Stimulated activated CD8-positive, alpha-beta memory T cell treated with anti-CD3 and anti-CD28 coated beads, Interleukin-7, amount 100 ng/mL, for 24 hours (primary cell): ENCODE measurements at places on chromosomes 3 and 15.

DNA sequence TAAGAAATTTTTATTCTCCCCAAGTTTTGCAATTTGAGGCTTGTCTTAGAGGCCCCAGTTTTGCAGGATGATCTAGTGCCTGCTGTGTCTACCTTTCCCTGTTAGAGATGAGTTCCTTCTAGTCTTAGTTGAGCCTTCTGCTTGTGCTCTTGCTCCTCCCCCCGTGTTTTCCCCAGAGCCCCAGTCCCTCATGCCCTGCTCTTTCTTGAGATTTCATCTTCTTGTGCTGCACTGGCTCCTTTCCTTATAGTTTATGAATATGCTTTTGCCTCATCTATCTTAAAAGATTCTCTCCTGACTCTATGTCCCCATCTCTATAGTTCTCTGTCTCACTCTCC, 4.7 kb downstream of the GAP43 start:
- DNase-seq, result no peak

- DNase-seq, result no peak
These were observed 6.3 kb upstream of the RAMAC start for GRCh38 chr15:82979726-82980125.

DNA sequence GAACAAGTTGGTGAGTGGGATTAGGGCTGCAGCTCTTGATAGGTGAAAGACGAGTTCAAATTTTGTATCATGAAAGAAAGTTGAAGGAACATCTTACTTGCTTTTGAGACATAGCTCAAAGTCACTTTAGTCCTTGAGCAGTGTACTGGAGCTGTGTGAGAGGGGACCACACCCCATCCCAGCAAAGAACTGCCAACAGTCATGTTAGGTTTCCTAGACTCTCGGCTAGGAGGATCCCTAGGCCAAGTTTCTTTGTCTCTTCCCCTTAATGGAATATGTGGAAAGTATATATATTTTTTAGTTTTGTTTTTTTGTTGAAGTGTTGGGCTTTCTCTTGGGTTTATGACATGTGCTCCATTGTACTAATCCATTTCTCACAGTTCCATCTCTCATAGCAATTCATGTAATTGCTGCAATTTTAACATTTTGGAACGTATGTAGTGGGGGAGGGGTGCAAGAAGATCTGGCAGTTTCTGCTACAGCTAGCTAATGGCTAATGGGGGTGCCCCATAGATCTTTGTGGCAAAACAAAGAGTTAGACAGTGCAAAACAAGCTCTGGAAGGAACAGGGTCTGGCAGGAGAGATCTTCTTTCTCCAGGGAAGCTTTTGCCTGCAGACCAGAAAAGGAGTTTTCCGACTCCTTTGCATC, 25.1 kb downstream of the TLNRD1 start:
- no peak for DNase-seq

DNA sequence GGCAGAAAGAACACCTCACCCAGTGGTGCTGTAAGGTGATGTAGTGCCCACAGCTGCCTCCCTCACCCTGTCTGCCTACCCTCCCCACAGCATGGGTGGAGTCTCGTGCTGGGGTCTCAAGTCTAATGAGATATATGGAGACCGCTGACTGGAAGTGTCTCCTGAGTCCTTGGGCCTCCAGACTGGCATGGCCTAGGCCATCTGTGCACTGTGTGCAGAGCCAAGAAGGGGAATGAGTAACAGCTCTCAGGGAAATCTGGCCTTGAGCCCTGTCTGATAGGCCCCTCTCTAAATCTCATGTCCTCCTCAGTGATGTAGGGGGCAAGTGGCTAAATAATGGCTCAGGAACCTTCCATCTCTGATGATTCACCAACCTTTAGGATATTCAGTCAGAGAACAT, 277.4 kb downstream of the PLCL2 start:
- no peak for DNase-seq

GRCh38 chr15:72916378-72916777, 132.8 kb upstream of the ADPGK start:
- DNase-seq, result no peak

- no peak for DNase-seq
These were observed 120.2 kb upstream of the LIPC start for GRCh38 chr15:58311556-58311955.
